ENCODE measurements at places on chromosomes 6 and 20.

DNA sequence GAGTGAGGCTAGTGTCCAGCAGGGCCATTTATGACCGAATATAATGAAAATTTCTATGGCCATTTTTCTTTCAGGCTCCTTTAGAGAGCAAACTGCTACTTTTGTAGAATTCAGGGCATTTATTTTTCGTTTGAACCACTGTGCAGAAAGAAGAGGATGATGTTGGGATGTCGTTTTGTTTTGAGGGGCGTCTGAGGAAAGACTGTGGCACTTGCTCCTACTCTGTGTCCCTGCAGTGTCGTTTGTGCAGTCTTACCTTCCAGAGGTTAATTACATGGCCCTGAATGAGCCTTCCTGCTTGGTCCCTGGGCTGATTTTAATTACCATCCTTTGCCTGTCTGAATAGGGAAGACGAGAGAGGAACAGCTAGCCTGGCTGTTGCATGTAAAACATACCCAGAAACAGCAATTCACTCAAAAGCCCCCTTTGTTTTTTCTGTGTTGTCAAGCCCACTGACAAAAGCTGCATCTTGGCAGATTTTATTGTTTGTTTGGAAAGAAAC is 65.3 kb downstream of the CTNNBL1 start:
- no peak for DNase-seq

- DNase-seq: no peak
Observed at GRCh38 chr6:154736618-154737259, 3.5 kb downstream of the SCAF8 start.

- DNase-seq: no peak
Observed at GRCh38 chr6:28425944-28426541, 17.2 kb downstream of the ZSCAN23 start.

DNA sequence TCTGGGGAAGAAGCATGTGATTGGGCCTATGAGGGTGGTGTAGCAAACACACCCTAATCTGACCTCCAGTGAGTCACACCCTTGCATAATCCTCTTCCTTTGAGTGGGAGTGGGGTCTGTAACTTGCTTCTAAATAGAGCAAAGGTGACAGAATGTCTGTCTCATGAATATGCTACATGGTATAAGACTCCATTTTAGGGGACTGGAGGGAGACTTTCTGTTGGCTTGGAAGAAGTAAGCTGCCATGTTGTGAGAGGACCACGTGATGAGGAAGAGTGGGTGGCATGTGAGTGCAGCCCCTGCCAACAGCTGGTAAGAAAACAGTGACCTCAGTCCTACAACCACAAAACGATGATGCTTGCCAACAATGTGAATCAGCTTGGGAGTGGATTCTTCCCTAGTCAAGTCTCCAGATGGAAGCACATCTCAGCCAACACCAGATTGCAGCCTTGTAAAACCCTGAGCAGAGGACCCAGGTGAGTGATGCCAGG is 3.7 kb downstream of the AK9 start:
- no peak for DNase-seq

GRCh38 chr6:117338567-117338966 is 73.2 kb downstream of the VGLL2 start:
- no peak for DNase-seq

GRCh38 chr6:5930143-5930770 is 76.5 kb downstream of the NRN1 start:
- DNase-seq: no peak

- DNase-seq: peak; percentile 93
Observed at GRCh38 chr20:419556-420165, 11.6 kb downstream of the RBCK1 start.

DNA sequence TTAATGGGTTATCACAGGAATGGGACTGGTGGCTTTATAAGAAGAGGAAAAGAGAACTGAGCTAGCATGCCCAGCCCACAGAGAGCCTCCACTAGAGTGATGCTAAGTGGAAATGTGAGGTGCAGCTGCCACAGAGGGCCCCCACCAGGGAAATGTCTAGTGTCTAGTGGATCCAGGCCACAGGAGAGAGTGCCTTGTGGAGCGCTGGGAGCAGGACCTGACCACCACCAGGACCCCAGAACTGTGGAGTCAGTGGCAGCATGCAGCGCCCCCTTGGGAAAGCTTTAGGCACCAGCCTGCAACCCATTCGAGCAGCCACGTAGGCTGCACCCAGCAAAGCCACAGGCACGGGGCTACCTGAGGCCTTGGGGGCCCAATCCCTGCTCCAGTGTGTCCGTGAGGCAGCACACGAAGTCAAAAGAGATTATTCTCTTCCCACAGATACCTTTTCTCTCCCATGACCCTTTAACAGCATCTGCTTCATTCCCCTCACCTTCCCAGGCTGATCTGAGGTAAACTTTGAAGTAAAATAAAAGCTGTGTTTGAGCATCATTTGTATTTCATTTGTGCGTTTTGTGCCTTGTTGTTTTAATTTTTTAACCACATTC is 4.4 kb downstream of the HLA-E start:
- DNase-seq: no peak

GRCh38 chr20:3454831-3455230 is 16.0 kb upstream of the ATRN start:
- DNase-seq: no peak

DNA sequence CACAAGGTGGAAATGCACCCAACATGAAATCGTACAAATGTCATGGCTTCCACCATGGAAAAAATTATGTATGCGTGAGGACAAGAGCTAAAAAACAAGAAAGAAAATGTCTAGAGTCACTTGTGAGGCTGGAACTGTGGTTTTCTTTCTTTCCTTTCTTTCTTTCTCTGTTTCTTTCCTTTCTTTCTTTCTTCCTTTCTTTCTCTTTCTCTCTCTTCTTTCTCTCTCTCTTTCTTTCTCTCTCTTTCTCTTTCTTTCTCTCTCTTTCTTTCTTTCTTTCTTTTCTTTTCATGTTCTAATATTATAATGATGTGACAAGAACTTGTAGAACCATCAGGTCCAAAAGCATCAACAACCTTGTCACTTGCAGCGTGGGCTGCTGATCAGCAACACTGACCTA is 28.4 kb downstream of the ZNF311 start:
- no peak for DNase-seq

GRCh38 chr6:28589234-28589956 is 63.7 kb downstream of the GPX5 start:
- DNase-seq: peak; percentile 38

GRCh38 chr6:14046476-14047068 is 71.0 kb upstream of the CD83 start:
- DNase-seq: no peak

- DNase-seq: no peak
Observed at GRCh38 chr6:127092466-127092865, 26.0 kb upstream of the RSPO3 start.

DNA sequence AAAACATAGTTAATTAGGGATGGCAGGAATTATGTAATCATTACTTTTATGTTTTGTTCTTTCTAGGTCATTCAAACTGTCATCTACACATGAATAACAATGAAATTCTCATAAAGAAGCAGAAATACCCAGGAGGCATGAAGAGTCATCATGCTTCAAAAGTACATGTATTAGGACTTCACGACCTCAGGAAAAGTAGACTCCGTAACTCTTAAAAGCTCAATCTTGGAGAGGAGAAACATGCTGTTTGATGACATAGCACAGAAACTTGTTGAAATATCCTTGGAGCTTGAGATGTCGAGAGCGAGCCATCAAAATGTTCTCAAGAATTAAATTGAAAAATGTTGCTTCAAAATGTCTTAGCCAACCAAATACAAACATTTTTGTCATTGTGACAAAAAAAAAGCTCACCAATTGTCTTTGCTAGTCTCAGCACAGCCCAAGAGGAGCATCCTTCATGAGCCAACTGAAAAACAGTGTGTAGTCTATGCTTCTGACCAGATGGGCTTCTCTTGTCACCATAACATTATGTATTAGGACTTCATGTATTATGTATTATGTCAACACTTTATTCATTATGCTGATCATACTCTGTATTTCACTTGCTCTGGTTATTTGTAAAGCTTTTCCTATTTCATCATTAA is 28.2 kb upstream of the ANKEF1 start:
- DNase-seq: no peak

GRCh38 chr6:111774346-111774703 is 98.9 kb downstream of the FYN start:
- no peak for DNase-seq

DNA sequence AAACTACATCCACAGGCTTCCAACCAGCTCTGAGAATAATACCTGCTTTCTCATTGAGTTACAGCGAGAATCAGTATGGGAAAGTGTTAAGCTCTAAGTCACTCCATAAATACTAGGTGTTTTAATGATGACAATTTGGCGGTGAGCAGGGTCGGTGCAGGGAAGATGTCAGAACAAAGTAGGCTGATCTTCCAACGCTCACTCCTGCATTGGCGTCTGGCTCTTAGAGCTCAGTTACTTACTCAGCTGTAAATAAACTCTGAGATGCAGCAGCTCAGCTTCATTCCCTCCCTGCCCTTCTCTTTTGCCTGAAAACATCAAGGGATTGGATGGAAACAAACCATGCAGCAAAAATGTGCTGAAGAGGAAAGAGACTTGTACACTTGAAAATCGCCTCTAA is 102.5 kb upstream of the SPACA1 start:
- no peak for DNase-seq

DNA sequence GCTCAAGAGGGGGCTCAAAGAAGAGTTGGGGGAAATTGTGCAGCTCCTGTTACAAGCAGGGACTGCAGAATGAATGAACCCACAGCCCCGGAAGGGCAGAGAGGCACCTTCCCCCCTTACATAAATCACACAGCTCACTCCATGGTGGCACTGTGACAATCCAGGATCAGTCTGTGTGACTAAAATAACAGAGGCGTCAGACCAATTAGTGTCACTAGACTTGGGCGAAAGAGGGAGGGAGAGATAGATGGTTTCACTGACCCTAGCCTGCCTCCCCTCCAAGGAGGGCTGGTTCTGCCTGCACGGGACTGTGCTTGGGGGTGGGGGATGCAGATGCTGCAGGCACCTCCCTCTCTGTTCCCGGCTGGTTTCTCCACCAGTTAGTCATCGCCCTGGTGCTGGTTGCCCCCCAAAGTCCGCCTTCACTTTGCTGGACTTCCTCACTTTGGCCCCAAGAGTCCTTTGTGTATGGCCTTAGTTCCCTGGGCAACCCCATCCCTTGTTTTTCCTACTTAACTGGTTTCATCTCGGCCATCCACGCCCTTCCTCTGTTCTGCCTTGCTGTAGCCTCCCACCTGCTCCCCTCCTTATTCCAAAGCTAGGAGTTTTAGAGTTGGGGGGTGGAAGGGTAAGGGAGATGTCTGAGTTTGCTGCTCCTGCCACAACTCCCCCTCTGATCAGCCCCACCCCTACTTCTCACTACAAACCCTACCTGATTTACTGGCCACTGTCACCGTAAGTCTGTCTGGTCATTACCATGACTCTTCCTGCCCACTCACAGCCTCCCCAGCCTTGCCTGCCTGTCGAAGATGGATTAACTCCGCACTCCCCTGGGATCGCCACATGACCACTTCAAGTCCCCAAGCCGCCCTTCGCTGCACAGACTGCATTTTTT is 17.7 kb downstream of the CCDC167 start:
- DNase-seq: no peak

- DNase-seq: peak; percentile 18
Observed at GRCh38 chr20:57746832-57747404, 37.1 kb upstream of the PMEPA1 start.

DNA sequence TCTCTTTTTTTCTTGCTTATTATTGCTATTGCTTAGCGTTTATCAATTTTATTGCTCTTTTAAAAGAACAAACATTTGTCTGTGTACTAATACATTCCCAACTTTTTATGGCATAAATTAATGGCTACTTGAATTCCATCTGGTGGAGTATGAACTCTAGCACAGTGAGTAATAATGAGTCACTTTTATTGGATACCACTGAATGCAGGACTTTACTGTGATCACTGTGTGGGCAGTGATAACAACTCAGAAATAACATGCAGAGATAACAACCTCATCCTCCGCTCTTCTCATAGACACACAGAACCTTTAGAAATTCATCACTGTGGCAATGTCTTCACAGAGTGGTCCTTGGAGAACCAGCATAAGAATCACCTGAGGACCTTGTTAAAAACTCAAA is 174.9 kb upstream of the PRND start:
- DNase-seq: no peak

- no peak for DNase-seq
Observed at GRCh38 chr20:46582648-46583047, 32.2 kb upstream of the OCSTAMP start.

DNA sequence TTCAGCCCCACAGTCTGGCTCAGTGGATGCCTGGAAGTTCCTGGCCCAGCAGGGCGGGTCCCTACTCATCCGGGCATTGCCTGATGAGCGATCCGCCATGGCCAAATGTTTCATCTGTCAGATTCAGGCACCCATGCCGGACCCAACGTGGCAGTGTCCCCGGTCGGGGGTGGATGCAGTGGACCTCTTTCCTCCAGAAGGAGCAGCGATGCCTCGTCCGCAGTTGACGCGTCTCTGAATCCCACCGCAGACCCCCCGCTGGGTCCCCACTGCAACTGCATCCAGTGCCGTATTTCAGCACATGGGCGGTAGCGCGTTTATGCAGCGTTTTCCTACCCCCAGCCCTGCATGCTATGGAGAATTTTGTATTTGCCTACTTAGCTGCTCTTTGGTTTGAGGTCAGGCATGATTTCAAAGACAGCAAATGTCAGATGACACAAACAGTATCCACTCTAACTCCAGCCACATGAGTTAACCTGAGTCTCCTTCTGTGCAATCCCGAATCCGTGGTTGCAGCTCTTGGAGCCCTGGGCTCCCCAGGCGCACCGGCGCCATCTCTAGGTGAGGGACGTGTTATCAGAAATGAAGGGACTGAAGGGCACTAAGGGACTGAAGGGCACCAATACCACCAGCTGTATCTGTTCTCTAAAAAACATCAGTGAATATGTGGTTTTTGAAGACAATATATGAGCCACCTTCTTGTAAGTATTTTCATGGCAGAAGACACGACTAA is 72.6 kb upstream of the THBS2 start:
- no peak for DNase-seq

DNA sequence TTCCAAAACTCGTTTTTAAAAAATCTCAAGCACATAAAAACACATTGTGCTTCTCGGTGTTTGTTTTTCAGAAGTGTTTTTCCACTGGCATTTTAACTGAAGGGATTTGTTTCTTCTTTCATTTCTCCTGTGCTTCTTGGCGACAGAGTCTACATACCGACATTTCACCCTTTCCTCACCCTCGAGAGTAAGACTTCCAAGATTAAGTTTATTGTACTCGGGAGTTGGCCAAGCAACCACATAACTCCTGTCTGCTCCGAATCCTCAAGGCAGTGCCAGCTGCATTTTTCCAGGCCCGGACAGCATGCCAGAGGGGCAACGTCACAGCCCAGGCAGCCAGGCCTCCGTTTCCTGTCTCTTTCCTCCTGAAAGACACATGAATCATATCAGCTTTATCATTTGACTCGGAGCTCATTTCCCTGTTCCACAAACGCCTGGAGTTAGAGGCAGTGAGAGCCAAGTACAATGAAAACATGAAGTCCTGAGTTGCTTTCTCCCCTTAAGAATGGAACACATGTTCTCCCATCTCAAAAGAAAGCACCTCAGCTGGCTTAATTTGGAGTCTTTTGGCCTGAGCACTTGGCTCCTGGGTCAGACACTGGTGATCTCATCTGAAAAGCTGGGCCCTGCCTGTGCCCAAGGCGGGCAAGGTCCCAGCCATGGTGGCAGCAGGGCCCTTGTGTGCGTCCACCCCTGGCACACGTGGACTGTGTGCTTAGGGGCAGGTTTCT is 23.2 kb upstream of the FAM50B start:
- DNase-seq: peak; percentile 78

Data from left colon (tissue), 2 donors.